Kidney (tissue), 22 donors: ENCODE measurements at places on chromosomes 7 and 10. TPM values are rescaled to one million over a fixed set of nuclear protein-coding genes. Genes with fewer than 3 reads are reported as not detected.

Gene OR2A42
- polyA plus RNA-seq = 0.13 TPM

Gene BMPER
- 0.80 TPM for polyA plus RNA-seq

Gene CALHM2
- polyA plus RNA-seq = 8.0 TPM

Gene NUDT13
- polyA plus RNA-seq = 3.7 TPM

Gene PDE6C
- not detected for polyA plus RNA-seq

Gene VSTM2A
- not detected for polyA plus RNA-seq

Gene CALCR
- polyA plus RNA-seq = 0.97 TPM

Gene CACNB2
- 2.8 TPM for polyA plus RNA-seq

Gene GPR85
- 0.65 TPM for polyA plus RNA-seq

Gene SORBS1
- 12.2 TPM for polyA plus RNA-seq

Gene VAX1
- polyA plus RNA-seq = not detected

Gene CNPY1
- polyA plus RNA-seq = not detected

Gene KIAA1549
- polyA plus RNA-seq = 1.8 TPM

Gene RET
- polyA plus RNA-seq = 1.1 TPM

Gene GNAT3
- polyA plus RNA-seq = not detected

Gene SPDYE2B
- not detected for polyA plus RNA-seq

Gene LIPM
- not detected for polyA plus RNA-seq

Gene TMEM236
- polyA plus RNA-seq = 0.09 TPM

Gene GIMAP6
- 14.3 TPM for polyA plus RNA-seq

Gene SLC13A4
- polyA plus RNA-seq = not detected

Gene NFE2L3
- polyA plus RNA-seq = 5.2 TPM

Gene TAS2R3
- polyA plus RNA-seq = not detected

Gene KLF14
- polyA plus RNA-seq = 0.13 TPM

Gene NXPH1
- polyA plus RNA-seq = not detected

Gene ACSM6
- polyA plus RNA-seq = 0.34 TPM

Gene RADIL
- polyA plus RNA-seq = 1.7 TPM

Gene MMP21
- not detected for polyA plus RNA-seq

Gene TMEM26
- polyA plus RNA-seq = 1.6 TPM

Gene TRRAP
- 7.0 TPM for polyA plus RNA-seq

Gene FAM25C
- polyA plus RNA-seq = not detected

Gene FEZF1
- polyA plus RNA-seq = not detected

Gene NRCAM
- 16.8 TPM for polyA plus RNA-seq

Gene HELLS
- polyA plus RNA-seq = 1.6 TPM

Gene HECW1
- 7.5 TPM for polyA plus RNA-seq

Gene FGFR2
- polyA plus RNA-seq = 20.2 TPM

Gene GATA3
- polyA plus RNA-seq = 45.9 TPM

Gene HIBADH
- polyA plus RNA-seq = 160 TPM

Gene ADRB1
- 1.4 TPM for polyA plus RNA-seq

Gene ARPC1B
- 74.1 TPM for polyA plus RNA-seq

Gene PODXL
- polyA plus RNA-seq = 150 TPM

Gene CNNM1
- polyA plus RNA-seq = 0.49 TPM

Gene UCN3
- polyA plus RNA-seq = 1.4 TPM

Gene OR6V1
- polyA plus RNA-seq = not detected

Gene OPN1SW
- not detected for polyA plus RNA-seq

Gene UNC5B
- polyA plus RNA-seq = 5.5 TPM

Gene PPP1R17
- polyA plus RNA-seq = not detected

Gene TEX36
- polyA plus RNA-seq = not detected

Gene ANKRD16
- 7.1 TPM for polyA plus RNA-seq
